EH (cell line): ENCODE measurements at places on chromosomes 1 and 21.

DNA sequence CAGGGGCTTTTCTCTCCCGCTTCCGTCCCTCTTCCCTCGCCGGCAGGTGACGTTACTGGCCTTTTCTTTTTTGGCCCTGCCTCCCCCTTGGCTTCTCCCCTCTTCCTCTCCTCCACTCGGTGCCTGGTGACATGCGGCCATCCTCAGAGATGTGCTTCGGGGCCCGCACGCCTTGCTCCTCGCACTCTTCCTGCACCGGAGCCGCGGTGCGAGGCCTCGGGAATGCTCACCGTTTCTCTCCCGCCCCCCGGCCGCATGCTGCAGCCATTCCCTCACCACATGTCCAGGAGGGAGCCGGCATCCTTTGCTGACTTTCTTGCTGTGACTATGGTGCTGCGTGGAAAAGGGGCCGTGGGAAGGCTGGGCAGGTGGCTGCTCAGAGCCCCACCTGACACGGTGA is 39.3 kb downstream of the PDE9A start:
- no peak for DNase-seq

DNA sequence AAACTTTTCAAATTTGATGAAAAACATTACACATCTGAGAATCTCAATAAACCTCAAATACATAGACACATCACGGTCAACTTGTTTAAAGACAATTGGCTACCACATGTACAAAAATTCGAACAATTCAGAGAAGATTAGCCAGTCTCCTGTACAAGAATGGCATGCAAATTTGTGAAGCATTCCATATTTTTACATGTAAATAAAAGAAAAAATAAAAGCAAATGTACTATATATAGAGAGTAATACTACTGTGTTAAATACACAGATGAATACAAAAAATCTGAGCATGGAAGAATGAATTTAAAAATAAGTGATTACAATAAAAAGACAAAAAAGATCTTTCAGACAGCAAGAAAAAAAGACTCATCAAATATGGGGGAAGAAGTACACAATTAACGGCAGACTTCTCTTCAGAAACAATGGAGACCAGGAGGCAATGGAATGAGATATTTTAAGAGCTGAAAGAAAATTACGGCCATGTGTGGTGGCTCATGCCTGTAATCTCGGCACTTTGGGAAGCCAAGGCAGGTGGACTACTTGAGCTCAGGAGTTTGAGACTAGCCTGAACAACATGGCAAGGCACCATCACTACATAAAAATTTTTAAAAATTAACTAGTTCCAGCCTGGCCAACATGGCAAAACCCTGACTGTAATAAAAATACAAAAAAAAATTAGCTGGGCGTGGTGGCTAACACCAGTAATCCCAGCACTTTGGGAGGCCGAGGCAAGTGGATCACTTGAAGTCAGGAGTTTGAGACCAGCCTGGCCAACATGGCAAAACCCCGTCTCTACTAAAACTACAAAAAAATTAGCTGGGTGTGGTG is 23.2 kb downstream of the HAX1 start:
- peak; percentile 5 for DNase-seq

GRCh38 chr1:53577761-53578100 is 118.5 kb downstream of the DMRTB1 start:
- DNase-seq: no peak

GRCh38 chr1:40756523-40756922 is 27.1 kb upstream of the KCNQ4 start:
- no peak for DNase-seq

GRCh38 chr1:41013796-41014195 is 7.7 kb downstream of the SLFNL1 start:
- DNase-seq: no peak
